ENCODE measurements at places on chromosomes 1 and 21.

GRCh38 chr21:15152591-15152990 lies 87.8 kb upstream of the NRIP1 start:
- no peak for DNase-seq

- no peak for DNase-seq
These were observed 1.7 kb upstream of the BMP8A start for GRCh38 chr1:39489567-39490239.

- DNase-seq = no peak
These were observed 179.0 kb downstream of the DSCAM start for GRCh38 chr21:40667967-40668366.

DNA sequence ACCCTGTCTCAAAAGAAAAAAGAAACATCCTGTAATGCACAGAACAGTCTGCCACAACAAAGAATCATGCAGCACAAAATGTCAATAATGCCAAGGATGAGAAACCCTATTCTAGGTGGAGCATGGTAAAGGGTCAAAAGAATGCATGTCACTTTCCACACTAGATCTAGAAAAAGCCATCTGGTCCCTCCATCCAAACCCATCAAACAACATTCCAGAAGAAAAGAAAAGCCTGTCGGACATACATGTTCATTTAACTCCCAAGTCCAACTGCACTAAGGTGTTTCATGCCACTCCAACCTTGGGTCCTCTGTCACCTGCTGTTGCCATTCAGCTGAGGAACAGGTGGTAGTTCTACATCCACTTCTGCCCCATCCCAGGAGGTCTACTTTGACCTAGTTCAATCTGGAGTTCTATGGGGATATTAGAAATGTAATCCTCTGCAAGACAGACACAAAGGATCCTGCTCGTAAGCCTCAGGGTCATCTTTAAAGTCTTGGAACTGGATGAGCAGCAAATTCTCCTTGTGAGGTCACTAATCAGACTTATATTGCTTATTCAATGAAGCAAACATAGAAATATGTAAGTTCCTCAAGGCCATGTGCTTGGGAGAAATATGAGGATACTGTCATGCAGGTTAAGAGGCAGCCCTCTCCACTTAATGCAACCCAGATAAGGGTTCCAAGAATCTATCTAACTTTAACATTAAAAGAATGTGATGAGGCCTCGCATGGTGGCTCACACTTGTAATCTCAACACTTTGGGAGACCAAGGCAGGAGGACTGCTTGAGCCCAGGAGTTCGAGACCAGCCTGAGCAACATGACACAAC lies 3.7 kb downstream of the DEDD start:
- no peak for DNase-seq

DNA sequence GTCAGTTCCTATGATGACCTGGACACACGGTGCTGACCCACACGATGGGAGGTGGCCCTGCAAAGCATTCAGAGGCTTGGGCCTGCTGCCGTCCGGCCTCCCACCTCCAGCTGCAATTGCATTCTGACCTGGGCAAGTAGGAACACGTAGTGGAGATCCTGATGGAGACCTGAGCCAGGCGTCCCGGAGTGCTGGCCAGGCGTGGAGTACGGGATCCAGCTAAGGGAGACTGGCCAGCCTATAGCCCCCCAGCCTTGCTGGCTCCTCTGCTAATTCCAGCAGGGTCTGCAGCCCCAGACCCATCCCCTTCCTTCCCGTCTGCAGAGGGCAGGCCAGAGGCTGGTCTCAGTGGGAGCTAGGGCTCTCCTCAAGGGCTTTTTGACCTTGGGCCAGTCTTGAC lies 11.2 kb downstream of the CD46 start:
- DNase-seq = no peak

DNA sequence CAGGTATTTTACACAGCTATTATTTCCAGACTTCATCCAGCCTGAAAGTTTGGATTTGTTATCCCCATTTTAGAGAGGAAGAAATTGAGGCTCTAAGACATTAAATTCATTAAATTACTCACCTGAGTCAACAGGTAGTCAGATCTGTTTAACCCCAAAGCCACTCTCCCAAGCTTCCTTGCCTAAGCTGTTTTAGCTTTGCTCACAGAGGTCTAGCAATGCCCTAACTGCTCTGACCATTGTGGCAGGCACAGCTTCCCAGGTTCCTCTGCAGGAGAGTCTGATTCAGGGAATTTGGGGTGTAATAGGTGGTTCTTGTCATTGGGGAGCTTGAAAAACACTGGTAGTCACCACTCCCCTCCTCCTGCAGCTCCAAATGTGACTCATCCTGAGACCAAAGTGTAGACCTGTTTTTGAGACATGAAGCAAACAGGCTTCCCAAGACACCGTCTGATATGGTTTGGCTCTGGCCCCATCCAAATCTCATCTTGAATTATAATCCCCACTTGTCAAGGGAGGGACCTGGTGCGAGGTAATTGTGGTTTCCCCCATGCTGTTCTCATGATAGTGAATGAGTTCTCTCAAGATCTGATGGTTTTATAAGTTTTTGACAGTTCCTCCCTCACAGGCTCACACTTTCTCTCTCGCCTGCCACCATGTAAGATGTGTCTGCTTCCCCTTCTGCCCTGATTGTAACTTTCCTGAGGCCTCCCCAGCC lies 142.8 kb upstream of the DNAH14 start:
- DNase-seq = no peak

GRCh38 chr1:116785006-116785405 lies 30.8 kb downstream of the CD2 start:
- DNase-seq = no peak

- DNase-seq = no peak
These were observed 44.4 kb upstream of the COX20 start for GRCh38 chr1:244791061-244791460.

GRCh38 chr1:64435000-64435399 lies 34.9 kb upstream of the CACHD1 start:
- no peak for DNase-seq

- DNase-seq = no peak
These were observed 4.0 kb upstream of the MEX3A start for GRCh38 chr1:156086256-156086662.

DNA sequence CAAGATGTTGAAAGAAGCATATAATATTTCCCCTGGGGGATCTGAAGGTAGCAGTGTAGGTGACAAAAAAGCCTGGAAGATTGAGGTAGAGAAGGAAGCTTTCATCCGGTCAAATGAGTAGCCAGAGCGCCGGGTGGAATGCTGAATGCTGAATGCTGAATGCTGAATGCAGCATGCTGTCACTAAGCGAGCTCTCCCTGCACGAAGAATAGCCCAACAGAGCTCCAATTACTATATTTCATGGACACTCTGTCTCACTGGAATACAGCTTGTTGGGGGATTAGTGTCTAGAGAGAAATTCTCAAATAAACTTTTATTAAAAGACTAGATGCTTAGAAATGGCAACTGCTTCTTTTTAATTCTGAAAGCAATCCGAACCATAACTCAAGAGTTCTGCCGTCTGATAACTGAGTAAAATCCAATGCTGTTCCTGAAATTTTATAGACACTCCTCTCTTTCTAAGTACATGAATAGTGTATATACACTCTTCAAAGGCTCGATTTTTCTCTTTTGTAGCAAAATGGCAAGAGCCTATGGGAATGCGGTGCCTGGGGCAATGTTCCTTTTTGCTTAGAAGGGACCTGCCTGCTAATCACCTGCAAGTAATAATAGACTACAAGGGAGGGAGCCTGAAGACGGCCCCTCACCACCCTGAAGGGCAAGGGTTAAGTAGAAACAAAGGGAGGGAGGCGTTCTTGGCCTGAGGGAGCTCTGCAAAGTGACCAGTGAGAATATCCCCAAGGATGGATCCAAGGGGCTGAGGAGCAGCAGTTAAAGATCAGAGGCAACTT lies 203.7 kb upstream of the ESRRG start:
- DNase-seq = no peak

GRCh38 chr1:54977533-54978297 lies 2.7 kb upstream of the TMEM61 start:
- DNase-seq = no peak

DNA sequence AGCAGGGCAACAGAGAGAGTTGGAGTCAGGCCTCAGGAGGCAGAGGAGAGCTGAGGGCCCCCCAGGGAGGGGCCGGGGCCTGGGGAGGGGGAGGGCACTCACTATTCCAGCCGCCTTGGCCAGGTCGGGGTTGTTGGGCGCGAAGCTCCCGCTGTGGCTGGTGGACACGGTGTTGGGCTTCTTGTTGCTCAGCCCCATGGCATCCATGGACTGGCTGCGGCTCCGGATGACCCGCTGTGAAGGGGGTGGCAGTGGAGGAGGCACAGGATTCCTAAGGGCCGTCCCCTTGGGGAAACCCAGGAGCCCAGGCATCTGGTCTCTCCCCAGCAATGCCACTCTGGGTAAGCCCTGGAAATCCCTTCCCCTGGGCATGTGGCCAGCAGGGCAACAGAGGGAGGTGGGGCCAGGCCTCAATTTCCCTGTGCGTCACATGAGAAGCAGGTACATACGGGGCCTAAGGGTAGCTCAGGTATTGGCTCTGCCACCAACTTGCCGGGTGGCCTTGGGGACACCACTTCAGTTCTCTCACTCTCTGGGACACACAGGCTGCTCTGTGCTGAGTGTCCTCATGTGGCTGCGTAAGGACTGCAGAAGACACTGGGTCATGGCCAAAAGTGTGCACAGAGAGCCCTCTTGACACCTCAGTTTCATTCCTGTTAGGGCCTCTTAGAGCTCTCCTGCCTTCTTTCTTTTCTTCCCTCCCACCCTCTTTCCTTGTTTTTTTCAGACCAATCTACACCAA lies 63.0 kb downstream of the RAP1GAP start:
- DNase-seq = no peak

DNA sequence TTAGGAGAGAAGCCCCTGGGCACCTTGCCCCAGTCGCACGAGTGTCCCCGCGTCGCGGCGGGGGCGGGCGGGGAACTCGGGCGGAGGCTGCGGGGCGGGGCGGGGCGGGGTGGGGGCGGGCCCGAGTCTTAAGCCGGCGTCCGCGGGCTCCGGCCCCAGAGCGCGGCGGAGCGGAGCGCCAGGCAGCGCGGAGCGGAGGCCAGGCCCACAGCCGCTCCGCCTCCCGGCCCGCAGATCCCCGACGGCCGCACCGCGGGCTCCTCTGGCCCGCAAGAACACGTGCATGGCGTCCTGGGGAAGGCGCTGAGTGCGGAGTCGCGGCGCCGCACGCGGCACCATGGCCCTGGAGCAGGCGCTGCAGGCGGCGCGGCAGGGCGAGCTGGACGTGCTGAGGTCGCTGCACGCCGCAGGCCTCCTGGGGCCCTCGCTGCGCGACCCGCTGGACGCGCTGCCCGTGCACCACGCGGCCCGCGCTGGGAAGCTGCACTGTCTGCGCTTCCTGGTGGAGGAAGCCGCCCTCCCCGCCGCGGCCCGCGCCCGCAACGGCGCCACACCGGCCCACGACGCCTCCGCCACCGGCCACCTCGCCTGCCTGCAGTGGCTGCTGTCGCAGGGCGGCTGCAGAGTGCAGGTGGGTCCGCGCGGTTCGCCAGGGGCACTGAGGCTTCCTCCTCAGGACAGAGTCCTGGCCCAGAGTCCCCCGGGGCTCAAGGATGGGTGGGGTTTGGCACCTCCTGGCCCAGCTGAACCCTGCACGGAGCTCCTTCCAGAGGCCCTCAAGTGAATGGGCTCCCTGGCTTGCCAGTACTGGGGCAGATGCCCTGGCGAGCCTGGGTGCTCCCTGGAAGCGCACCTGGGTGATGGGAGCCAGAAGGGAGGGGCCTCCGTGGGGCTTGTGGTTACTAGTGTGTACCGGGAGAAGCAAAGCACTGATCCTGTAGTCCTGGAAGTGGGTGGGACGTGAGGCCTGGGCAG lies at the start of gene ESPN:
ESPN (plus strand) TSS at position 158 of the 975 bp plus-strand sequence; CDS start at position 338, 180 bp downstream.
- DNase-seq = no peak

- DNase-seq = no peak
These were observed 104.8 kb downstream of the TOMM20 start for GRCh38 chr1:235023711-235024439.

DNA sequence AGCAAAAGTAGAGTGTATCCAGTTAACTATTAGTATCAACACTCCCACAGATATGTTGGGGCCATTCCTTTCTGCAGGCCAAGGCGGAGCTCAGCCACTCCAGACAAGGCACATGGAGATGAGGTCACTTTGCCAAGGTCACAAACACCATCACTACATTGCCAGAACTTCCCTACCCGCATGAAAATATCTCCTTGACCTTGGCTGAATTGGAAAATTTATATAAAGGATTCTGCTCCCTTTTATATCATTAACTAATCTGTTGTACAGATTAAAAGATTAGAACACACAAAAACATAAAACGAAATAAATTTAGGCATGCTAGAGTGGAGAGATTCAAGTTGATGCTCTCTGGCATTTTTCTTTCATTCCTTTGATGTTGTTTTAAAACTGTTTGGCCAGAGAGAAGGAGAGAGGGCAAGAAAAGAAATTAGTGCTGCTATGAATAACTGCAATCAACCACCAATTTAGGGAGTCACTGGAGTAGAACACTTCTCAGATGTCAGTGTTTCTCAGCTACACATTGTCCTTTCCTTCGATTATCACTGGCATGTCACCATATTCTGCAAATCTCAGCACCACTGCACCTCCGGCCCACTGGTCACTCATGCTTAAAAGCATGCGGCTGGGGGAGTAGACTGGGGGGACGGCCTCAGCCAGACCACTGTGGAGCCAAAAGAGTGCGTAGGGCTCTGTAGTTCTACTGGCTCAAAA lies 78.7 kb upstream of the ATP1B1 start:
- DNase-seq = no peak
